ENCODE measurements at places on chromosomes 11 and 22.

DNA sequence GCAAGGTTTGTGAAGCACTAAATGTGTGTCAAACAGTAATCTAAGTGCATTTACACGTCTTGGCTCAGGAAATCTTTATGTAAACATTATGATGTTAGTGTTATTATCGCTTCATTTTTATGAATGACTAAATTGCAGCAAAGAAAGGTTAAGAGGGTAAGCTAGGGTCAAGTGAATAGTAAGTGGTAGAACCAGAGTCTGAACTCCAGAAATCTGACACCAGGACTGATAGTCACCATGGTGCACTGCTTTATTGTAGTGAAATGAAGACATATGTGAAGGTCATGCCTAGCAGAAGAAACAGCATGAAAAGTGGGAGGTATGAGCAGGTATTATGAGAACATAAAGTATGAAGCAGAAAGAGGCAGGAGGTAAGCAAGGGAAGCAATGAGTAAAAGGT is 368.7 kb upstream of the TENM4 start:
- no peak for DNase-seq

GRCh38 chr11:31214372-31214771 is 155.2 kb downstream of the DCDC1 start:
- DNase-seq = no peak

DNA sequence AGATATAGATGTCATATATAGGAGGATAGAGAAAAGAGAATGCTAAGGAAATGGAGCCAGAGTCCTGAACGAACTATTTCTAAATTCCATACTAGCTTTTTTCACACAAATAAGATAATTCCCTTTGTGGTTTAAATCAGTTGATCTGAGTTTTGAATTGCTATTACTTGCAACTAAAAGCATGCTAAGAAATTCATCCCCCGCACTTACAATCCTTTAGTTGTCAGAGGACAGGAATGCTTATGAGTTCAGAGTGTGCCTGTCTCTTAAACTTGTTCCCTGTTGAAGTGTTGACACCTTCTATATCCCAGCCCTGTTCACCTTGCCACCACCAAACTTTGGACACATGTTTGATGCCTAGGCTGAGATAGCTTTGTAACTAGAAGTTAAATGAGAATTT is 406.2 kb downstream of the METTL15 start:
- no peak for DNase-seq

- no peak for DNase-seq
Observed at GRCh38 chr11:120062561-120062930, 75.4 kb downstream of the TRIM29 start.

- DNase-seq = no peak
Observed at GRCh38 chr11:109039611-109040010, 374.7 kb downstream of the DDX10 start.

Measured in mucosa of descending colon (tissue), 3 donors.